ENCODE measurements at places on chromosomes 6 and 20.
A peak's percentile ranks its signal among the peaks of the same experiment; 100 is the strongest.

- DNase-seq: no peak
Measured at GRCh38 chr20:44790638-44791393, 19.5 kb downstream of the RIMS4 start.

- no peak for DNase-seq
Measured at GRCh38 chr6:85127696-85128243, 322.1 kb upstream of the NT5E start.

GRCh38 chr6:113927001-113927400 is 43.9 kb downstream of the HDAC2 start:
- DNase-seq: no peak

- no peak for DNase-seq
Measured at GRCh38 chr6:160667639-160668481, 3.8 kb upstream of the LPA start.

DNA sequence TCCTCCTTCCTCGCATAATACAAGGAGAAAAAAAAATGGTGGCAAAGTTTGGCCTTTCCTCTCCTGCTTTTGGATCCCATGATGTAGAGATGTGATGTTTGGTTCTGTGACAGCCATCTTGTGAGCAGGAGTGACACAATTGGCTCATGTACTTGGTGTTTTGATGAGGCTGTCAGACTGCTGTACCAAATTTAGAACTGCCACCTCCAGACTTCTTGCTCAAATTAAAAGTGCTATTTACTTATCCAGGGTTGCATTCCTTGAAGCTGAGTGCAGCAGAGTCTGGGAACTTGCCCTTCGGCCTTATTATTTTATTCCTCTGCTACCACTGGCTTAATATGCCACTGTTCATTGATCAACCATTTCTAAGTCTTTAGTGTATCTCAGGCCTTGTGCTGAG is 21.9 kb downstream of the BCAS1 start:
- DNase-seq: no peak

DNA sequence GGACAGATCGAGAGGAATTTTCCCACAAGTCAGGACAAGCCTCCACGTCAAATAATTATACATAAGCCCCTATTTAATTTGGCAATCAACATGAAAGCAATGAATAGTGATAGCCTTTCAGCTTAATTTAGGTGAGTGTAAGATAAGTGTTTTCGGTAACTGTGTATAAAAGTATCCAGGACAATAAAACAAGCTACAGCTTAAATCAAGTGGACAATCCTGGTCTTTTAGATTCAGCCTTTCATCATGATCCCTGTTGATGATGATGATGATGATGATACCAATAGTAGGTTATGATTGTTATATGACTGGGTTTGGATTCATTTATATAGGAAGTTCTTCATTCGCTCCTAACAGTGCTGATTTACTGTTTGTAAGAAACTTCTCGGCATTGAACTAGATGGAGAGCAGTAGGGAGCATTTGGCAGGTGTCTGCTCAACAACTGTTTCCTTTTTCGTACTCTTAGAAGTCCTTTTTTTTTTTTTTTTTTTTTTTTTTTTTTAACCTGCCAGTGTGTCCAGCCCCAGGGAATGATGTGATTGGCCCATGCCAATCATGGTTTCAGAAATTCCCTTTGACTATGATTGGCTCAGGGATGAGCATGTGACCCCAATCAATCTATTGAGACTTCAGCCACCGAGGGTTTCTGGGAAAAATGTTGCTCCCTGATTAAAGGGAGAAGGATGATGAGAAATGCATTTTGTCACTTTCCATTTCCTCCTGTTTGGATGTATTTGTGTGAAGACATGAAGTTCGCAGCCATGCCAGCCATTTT is 11.3 kb upstream of the RNF182 start:
- no peak for DNase-seq

GRCh38 chr6:23006656-23007055 is 437.3 kb downstream of the HDGFL1 start:
- no peak for DNase-seq

DNA sequence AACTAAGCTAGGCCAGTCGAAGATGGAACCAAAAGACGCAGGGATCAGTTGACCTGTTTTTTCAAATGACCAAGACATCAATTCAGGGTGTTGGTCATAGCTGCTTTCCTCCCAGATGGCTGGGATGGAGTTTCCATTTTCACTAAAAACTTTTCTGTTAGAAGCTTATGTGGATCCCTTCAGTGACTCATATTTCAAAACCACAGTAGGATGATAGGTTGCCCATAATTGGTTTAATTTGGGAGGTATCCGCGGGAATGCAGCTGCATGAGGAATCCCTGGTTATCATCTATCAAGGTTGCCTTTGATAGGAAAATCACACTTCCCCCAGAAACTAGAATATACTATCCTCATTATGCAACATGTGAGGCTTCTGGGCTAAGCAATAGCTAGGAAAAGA is 150.9 kb upstream of the MLIP start:
- no peak for DNase-seq

DNA sequence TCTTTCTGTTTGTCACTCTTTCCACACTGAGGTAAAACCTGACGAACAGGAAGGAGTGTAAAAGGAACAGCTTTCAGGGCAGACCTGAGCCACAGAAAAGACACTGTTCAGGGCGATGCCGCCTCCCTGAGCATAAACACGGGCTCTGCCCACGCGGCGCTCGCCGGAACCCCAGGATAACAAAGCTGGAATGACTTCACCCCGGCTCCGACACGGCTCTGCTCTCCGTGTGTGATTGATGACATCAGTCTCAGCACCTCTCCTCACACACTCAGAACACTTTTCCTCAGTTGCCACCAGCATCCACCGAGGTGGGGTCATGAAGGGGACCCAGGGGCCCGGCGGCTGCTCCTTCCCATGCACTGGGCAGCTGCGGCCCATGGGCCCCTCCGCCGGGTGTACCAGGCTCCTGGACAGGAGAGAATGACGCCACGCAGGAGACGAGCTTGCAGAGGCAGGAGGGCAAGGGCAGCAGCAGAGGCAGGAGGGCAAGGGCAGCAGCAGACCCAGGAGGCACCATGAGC is 43.6 kb downstream of the DLL1 start:
- DNase-seq: peak; percentile 20

DNA sequence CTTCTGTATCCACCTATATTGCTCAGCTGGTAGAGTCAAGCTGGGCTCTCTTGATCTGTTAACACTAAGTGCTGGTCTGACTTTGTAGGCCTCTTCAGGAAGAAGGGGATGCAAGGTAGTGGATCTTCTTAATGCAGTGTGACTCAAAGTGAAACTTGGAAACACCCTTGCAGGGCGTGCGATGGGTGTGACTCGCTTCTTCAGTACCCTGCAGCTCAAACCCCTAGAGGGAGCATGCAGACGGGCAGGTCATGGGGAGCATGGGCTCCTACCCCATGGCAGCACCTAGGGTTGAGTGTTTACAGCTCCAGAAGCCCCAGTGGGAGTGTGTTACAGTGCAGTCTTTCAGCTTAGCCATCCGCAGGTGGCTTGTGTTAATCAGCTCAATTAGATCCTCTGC is 757 bp upstream of the SAMD3 start:
- DNase-seq: no peak

GRCh38 chr6:104951677-104952076 is 5.2 kb upstream of the LIN28B start:
- DNase-seq: no peak

GRCh38 chr6:100488244-100488643 is 23.5 kb upstream of the SIM1 start:
- no peak for DNase-seq

DNA sequence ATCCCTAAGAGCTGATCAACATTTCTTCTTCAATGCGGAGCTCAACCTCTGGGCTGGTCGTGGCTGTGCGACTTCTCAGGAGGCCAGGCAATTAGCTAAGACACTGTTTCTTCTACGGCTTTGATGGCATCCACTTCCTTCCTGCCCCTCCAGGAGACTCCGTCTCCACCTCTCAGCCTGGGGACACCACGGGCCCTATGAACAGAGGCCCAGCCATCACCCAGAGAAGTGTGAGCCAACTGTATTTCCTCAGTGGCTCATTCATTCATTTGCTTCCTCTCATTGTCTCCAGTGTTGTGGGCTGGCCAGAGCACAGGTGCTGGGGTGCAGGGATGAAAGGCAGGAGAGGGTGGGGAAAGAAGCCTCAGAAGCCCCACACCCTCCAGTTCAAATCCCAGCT is 51.8 kb upstream of the APCDD1L start:
- DNase-seq: no peak

- no peak for DNase-seq
Measured at GRCh38 chr6:32852844-32853540, 512 bp downstream of the TAP1 start.

GRCh38 chr20:25299806-25300205 is 51.9 kb downstream of the PYGB start:
- DNase-seq: no peak

GRCh38 chr6:15551798-15552197 is 111.0 kb downstream of the DTNBP1 start:
- DNase-seq: no peak

GRCh38 chr20:14093652-14094051 is 98.3 kb downstream of the MACROD2 start:
- DNase-seq: no peak

DNA sequence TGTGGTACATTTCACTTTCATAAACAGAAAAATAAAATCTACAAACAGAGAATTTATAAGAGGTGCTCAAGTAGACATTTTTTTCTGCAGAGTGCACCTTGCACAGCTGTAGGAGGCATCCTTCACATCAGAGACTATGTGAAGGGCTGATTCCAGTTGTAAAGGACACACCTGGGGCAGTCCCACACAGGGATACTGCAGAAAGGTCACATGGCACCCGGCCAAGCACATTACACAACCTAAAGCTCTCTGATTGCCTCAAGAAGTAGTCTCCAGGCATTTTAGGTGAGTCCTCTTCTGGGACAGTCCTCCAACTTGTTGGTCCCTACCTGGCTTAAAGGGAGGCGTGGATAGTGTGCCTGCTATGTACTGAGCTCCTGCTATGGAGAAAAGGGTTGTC is 502.9 kb upstream of the NOX3 start:
- no peak for DNase-seq

- no peak for DNase-seq
Measured at GRCh38 chr6:105121981-105122380, 57.8 kb downstream of the POPDC3 start.

GRCh38 chr6:156767603-156768467 is 9.3 kb upstream of the ARID1B start:
- DNase-seq: no peak

GRCh38 chr6:5968817-5969734 is 37.6 kb downstream of the NRN1 start:
- peak; percentile 65 for DNase-seq

- DNase-seq: no peak
Measured at GRCh38 chr6:154448448-154449096, 61.9 kb downstream of the CNKSR3 start.

DNA sequence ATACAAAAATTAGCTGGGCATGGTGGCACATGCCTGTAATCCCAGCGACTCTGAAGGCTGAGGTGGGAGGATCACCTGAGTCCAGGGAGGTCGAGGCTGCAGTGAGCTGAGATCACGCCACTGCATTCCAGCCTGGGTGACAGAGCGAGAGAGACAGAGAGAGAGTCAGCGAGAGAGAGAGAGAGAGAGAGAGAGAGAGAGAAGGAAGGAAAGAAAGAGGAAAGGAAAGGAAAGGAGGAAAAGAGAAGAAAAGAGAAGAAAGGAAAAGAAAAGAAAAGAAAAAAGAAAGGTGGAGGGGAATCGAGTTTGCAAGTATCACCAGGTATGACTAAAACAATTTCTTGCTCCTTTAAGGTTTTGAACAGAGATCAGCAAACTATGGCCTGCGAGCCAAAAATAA is 152.3 kb downstream of the BTBD9 start:
- DNase-seq: no peak

DNA sequence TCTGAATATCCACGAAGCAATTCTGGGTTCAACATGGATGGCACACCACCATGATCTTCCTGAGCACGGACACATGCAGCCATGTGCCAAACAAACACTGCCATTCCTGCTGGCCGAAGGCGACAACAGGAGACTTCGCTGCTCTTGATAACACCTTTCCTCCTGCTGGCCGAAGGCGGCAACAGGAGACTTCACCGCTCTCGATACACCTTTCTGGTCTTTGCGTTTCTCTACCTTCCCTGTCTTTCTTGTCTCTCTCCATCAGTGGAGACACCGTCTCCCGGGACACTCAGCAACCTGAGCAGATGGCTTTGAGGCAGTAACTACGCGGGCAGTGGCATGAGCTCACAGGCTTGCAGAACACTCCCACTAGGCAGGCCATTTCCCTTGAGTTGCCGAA is 54.9 kb upstream of the MPC1 start:
- DNase-seq: no peak

DNA sequence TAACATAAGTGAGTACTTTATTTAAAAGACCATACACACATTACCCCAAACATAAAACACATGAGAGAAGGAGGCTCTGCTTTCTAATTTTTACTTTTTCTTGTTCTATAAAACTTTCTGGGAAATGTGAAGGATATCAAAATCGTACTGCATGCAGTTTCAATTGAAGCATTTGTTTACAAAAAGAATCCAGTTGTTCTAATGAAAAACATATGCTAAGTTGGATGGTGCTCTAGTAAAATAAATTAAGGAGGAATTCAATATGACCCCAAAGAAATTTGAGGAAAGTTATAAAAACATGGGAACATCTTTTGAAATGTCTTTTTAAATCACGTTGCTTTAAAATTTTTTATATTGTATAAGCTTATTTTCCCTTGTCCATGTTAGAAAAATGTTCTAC is 37.6 kb downstream of the OR2B6 start:
- DNase-seq: no peak

DNA sequence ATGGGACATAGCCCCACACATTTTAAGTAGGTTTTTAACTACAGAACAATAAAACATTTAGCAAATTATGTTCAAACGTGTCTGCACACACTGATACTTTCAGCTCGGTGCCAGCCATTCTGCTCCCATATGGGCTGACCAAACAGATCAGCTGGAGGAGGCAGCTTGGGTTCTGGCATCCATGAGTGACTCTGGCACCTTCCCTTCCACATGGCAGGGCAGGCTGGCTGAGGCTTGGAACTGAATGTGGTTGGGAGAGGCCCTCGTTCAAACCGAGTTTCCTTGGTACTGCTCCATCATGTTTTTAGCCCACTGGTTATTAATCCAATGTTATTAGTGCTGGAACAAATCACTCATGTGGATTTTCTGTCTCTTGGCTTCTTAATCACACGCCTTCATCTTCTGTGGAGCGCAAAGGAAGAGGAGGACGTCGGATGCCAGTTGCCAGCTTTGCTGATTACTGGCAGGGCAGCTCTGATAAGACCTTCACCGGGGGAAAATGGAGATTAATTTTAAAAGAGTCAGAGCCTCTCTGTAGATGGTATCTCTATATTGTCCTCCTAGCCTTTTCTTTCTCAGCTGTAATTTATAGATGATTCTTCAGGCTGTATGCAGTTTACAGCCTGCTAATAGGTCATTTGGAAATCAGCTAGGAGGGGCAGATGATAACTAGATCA is 93.1 kb upstream of the TIAM2 start:
- DNase-seq: no peak

GRCh38 chr6:1536526-1537429 is 72.9 kb upstream of the FOXC1 start:
- DNase-seq: no peak

- no peak for DNase-seq
Measured at GRCh38 chr6:43286980-43287716, 10.9 kb upstream of the SLC22A7 start.

- DNase-seq: no peak
Measured at GRCh38 chr20:63295846-63296245, 2.9 kb downstream of the COL20A1 start.

Measured in left cardiac atrium (tissue), 4 donors.